GM23248 (cell line): ENCODE measurements at places on chromosomes 3 and 15.

GRCh38 chr3:152839511-152839910 lies 4.6 kb downstream of the P2RY1 start:
- no peak for DNase-seq

DNA sequence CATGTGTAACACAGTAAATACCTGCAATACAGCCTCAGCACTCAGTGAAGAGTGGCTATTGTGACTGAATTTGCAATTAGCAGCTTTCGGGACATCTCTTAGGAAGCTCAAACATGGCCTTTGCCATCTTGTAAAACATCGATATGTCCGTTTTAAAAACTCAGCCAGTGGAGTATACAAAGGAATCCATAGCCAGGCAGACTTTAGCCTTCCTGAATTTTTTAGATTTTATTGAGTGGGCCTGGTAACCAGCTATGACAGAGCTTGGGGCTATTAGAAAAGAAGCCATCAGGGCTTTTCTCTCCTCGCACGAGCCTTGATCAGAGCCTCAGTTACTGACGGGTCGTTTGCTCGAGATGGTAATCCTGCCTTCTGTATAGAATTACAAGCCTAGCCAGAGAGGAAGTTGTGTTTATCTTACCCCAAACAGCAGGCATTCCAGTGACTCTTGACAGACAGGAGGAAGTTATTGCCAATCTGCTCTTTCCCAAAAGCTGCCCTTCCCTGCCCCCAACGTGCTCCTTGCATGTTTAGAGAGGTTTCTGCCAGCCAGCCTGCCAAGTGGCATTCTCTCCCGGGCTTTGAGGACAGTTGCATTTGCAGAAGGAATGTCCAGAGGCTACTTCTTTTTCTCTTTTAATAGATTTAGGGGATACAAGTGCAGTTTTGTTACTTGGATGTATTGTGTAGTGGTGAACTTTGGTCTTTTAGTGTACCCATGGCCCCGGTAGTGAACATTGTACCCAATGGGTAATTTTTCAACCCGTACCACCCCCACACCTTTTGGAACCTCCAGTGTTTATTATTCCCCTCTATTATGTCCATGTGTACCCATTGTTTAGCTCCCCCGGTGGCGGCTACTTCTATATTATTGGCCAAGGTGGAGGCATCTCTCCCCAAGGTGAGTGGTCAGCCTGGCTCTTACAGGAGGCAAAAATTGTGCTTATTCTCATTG lies 40.6 kb downstream of the ITPR1 start:
- DNase-seq: no peak

DNA sequence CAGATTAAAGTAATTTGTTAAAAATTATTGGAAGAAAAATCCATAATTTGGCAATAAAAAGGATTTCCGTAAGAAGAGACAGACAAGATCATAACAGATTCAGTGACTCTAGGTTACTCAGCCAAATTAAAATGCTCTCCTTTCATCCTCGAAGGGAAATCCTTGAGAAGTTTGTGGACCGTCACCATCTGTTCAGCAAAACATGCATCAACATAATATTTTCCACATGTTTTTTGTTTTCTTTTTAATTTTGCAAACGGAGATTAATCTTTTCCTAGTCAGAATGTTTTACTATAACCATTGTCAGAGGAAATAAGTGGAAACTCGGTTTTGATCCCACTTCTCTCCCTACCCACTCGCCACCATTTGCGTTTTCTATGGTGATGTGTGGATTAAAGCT lies 128.3 kb downstream of the TMCO5A start:
- peak; percentile 63 for DNase-seq

DNA sequence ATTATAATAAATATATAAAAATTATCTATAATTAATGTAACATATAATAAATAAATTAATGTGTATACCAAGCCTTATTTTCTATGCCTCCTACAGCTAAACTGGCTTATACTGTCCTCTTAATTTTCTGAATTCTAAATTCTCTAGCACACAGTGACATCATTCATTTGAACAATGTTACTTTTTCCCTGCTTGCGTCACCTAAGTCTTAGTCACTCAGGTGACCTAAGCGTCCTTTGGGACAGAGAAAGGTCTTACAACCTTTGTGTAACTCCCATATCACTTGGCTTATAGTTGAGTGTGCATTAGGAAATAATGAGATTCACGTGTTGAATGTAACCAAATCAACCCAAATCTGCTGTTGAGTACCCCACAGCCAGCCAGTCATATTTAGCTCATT lies 48.5 kb upstream of the KCNMB2 start:
- no peak for DNase-seq

GRCh38 chr15:60853109-60853508 lies 374.2 kb upstream of the ICE2 start:
- DNase-seq: no peak
